ENCODE measurements at places on chromosomes 5 and 9.

DNA sequence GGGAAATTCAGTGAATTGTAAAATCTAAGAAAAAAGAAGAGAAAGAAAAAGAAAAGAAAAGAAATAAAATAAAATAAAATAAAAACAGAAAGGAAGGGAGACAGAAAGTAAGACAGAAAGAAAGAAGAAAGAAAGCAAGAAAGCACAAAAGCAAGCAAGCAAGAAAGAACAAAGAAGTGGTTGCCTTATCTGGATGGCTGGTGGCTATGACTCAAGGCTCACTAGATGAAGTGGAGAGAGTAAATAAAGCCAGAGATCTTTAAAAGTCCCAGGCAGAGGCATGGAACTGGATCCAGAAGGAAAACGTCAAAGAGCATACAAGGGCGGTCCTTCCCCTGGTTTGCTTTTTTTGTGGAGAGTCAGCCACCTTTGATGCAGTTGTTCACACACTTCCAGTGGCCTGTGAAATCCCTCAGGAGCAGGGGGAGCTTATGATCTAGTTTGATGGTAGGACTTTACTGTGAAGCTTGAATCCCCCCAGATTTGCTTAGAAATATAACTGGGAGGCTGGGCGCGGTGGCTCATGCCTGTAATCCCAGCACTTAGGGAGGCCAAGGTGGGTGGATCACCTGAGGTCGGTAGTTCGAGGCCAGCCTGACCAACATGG, 176.7 kb upstream of the HMHB1 start:
- DNase-seq = no peak

DNA sequence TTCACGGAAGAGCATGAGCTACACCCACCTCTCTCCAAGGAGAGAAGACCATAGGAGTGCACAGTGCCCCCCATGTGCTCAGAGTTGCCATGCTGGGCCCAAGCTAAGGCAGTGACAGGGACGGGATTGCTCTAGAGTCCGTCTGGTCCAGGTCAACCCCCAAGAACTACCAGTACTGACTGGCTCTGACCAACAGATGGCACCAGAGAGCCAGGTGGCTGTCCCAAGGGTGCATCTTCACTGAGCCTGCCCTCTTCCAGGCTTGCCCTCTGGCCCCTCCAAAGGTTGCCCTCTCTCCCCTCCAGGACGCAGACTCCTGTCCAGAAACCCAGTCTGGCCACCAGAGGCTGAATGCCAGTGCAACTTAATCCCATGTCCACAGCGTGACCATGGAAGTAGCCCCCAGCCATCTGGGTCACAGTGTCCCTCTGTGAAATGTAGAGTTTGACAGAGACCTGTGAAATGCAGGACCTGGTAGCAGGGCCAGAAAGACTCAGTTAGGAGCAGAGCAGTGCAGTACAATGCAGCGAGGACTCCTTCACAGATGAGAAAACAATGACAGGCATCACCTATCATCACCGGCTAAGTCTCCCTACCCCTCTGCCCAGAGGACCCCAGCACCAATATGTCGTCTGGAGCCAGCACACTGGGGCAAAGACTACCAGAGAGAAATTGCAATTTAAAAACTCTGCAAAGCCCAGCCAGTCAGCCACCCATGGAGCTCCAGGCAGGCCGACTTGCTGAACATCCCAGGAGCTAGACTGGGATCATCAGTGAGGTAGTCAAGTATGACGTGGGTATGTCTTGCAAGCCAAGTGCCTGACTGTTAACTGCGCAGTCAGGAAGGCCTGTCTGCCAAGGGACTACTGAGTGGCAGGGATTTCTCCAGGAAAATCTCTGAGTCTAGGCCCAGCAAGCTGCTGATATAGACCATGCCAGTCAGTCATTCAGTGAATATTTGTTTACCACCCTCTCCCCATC, 7.7 kb upstream of the SKP1 start:
- DNase-seq = peak; percentile 38

GRCh38 chr9:37001459-37001858, 32.6 kb downstream of the PAX5 start:
- no peak for DNase-seq

DNA sequence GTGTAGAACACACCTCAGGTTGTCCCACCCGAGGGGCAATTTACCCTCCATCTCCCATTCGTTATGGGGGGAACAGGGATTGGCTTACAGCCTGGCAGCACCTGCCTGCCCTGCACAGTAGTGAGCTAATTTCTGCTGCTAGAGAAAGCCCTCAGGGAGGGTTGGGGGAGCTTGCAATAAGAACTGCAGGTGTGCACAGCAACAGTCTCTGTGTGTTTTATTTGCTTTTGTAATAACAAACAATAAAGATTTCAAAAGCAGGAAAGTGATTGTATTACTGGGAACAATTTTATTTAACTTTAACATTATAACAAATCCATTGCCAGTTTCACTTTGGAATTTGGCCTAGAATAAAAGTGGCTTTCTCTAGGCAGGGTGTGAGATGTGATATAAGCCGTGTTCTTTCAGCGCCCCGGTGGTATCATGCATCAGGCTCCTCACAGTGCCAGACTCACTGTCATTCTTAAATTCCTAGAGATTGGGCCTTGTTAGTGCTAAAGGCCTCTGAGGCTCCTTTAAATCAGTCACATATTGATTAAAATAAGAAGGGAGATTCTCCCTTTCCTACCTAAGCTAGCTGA, 81.1 kb downstream of the RMI1 start:
- DNase-seq = no peak

- DNase-seq = no peak
These were observed 715.3 kb upstream of the WWC1 start for GRCh38 chr5:167576126-167576525.

GRCh38 chr9:75593920-75594319, 296.6 kb upstream of the PCSK5 start:
- DNase-seq = no peak

GRCh38 chr5:165188556-165189175, 1683.2 kb downstream of the MAT2B start:
- no peak for DNase-seq

GRCh38 chr9:88218726-88219125, 80.5 kb upstream of the SPATA31C2 start:
- DNase-seq = no peak

GRCh38 chr9:138083873-138084272, 206.3 kb downstream of the CACNA1B start:
- no peak for DNase-seq

DNA sequence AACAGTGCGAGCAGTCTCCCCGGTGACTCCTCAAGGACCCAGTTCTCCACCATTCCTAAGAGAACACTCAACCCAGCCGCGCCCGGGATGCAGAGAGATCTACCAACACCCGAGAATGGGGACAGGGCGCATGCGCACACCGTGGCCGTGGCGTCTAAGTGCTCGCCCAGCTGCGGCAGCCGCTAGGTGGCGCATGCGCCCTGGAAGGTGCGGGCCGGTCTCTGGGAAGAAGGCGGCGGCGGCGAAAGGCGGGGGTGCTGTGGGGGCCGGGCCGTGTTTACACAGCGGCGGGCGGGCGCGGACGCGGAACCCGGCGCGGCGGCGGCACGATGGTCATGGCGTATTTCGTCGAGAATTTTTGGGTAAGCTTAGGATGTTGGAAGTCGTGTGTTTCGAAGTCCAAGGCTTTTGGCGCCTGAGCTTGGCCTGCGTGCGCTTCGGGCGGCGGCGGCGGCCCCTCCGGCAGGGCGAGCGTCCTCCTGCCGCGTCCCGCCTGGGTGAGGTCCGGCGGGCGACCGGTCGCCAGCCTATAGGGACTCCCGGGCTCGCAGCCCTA, at the start of gene FCHO2:
Gene FCHO2, plus strand, starts transcription at position 274 of the 556 bp plus-strand sequence. Its CDS starts 56 bp downstream, at position 330.
- peak; percentile 88 for DNase-seq

DNA sequence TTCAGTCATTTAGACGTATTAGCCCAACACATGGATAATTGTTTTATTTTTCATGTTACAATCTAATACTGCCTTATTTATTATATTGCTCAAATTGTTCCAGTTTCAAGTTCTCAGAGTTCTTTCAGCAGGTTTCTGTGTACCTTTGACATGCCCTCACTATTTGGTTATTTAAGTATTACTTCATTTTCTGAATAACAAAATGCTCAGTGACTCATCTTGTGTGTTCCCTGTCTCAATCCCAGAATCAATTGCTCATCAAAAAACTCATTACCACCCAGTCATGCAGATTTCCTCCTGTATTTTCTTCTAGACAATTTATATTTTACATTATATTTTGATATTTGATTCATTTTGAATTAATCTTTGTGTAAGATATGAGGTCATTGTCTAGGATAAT, 562.6 kb downstream of the ANXA1 start:
- DNase-seq = no peak

- no peak for DNase-seq
These were observed 102.0 kb downstream of the ARHGAP26 start for GRCh38 chr5:142872217-142872616.

- DNase-seq = no peak
These were observed 31.8 kb downstream of the RUSC2 start for GRCh38 chr9:35521708-35522107.

DNA sequence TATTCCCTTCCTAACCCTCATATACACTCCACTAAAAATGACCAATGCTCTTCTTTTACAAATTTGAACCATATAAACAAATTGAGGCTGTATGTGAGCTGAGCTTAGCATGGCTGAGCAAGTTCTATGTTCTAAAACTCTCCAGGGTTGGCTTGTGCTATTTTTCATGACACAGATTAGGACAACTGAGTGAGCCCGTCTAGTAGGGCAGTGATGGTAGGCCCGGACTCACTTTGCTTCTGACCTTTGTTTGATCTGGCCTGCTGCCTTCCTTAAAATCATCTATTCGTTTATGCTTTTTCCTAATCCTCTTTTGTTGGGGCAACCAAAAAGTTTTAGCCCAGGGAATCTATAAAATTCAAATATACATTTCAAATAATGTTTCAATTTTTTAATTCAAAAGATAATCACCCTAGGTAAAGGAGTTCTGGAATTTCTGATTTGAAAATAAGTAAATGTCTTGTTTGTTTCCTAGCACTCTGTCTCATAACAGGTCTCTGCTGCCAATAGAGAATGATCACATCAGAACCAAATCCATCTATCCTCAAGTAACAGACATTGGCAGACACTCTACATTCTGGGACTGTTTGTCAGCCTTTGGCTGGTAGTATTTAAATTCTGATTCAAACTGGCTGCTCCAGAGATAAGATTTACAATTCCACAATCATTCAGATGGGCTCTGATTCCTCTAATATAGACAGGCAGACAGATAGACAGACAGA, 217.0 kb upstream of the TARS1 start:
- DNase-seq = no peak

GRCh38 chr9:136747161-136748060, 914 bp downstream of the LCN6 start:
- DNase-seq = no peak

DNA sequence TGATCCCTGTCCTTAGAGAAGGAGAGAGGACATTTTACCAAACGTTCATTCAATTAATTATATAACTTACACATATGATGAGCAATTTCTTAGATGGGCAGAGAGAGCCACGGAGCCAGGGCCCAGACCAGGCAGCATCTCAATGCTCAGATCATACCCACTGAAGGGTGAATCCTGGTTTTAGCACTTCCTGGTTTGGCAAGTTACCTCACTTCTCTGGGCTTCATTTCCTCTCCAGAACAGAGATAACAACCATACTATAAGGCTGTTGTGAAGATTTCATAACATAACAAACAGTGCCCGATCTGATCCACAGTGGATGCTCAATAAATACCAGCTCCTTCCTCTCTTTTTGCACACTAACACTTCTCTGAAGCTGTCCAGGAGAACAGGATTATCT, 271.1 kb downstream of the DENND1A start:
- no peak for DNase-seq

GRCh38 chr5:94551858-94552257, 66.5 kb downstream of the KIAA0825 start:
- no peak for DNase-seq

- DNase-seq = no peak
These were observed 29.6 kb downstream of the CRHBP start for GRCh38 chr5:76982450-76982849.

- DNase-seq = no peak
These were observed 2.7 kb upstream of the HSPA4 start for GRCh38 chr5:133048993-133049725.

GRCh38 chr9:126842220-126842842, 18.1 kb upstream of the ZBTB34 start:
- no peak for DNase-seq

- DNase-seq = no peak
These were observed 624 bp upstream of the RETREG1 start for GRCh38 chr5:16617274-16617968.

GRCh38 chr9:91710158-91710557, 239.9 kb downstream of the ROR2 start:
- DNase-seq = no peak

DNA sequence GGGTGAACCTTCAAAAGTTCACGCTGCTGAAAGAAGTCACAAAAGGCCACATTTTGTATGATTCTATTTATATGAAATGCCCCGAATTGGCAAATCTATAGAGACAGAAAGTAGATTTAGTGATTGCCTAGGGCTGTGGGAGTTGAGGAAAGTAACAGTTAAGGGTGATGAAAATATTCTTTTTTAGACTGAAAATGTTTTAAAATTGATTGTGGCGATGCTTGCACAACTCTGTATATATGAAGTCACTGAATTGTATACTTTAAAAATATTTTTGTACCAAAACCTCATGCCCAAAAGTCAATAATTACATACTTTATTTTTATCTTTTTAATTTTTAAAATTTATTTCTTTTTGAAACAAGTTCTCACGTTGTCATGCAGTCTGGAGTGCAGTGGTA, 30.3 kb downstream of the HSPA4 start:
- no peak for DNase-seq

All from amygdala (tissue), 56 donors.